NCI-H460 (cell line): ENCODE measurements at places on chromosomes 12 and 14.
A peak's percentile ranks its signal among the peaks of the same experiment; 100 is the strongest.

DNA sequence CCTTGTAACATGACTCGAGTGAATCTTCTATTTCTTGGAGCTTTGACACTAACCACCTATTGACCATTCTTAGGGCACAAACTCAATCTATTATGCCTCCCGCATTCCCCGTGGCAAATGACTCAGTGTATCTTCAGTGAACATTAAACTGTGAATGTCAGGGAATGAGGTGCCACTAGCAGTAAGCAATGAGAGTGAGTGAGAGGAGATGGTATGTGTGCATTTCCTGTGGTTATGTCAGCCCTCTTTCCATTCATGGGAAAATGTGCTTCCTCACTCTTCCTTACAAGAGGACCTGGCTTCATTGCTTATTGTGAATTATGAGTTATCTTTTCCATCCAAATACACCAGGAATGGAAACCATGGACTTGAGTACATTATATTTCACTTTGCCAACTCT is 229.2 kb downstream of the EMP1 start:
- peak; percentile 28 for DNase-seq

DNA sequence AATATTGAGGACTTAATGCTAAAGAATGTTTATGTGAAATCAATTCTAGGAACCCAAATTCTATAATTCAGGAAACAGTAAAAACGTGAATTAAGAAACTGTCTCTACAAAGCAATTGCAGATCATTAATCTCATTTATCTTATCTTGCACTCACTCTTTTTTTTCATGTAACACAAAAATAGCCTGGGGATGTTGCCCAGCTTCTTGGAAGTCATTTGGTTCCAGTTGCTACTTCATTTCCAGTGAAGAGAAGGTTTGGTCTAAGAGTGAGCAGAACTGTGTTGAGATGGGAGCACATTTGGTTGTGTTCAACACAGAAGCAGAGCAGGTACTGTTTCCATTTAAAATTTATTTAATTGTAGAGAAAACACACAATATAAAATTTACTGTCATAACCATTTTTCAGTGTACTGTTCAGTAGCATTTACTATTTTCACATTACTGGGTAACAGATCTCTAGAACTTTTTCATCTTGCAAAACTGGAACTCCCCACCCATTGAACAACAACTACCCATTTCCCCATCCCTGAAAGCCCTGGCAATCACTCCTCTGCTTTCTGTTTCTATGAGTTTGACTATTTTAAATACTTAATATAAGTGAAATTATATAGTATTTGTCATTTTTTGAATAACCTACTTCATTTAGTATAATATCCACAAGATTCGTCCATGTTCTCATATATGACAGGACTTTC is 9.7 kb downstream of the CLEC6A start:
- DNase-seq, result no peak

- no peak for DNase-seq
Measured at GRCh38 chr14:84458881-84459280, 1071.1 kb upstream of the FLRT2 start.

DNA sequence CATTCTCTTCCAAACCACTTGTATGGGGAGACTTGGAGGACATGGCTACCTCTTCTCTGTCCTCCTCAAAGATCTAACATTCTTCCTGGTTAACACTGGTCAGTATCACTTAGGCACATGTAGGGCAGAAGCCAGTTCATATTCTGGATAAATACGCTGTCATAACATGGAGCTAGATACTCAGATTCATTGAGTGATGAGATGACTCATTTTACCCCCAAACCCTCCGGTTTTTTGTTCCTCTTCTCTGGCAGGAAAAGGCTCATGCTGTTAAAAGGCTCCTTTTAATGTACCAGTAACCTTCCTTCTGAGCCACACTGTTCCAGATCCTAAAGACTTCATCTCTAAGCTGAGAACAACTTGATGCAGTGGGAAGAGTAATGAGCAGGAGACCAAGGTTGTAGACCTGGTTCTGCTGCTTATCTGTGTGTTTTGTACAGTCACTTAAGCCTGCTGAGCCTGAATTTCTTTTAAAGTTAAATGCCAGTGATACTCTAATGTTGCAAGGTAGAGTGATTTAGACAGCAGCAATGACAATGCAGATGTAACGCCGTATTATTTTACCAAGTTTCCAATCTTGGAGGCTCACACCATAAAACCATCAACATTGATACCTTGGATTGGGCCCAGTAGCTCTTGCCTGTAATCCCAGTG is 57.3 kb upstream of the ELK3 start:
- no peak for DNase-seq
